ENCODE measurements at places on chromosomes 1 and 21.

- DNase-seq, result no peak
These were observed 241.2 kb upstream of the ST6GALNAC5 start for GRCh38 chr1:76625886-76626678.

GRCh38 chr1:174469052-174469451 is 21.3 kb downstream of the GPR52 start:
- no peak for DNase-seq

DNA sequence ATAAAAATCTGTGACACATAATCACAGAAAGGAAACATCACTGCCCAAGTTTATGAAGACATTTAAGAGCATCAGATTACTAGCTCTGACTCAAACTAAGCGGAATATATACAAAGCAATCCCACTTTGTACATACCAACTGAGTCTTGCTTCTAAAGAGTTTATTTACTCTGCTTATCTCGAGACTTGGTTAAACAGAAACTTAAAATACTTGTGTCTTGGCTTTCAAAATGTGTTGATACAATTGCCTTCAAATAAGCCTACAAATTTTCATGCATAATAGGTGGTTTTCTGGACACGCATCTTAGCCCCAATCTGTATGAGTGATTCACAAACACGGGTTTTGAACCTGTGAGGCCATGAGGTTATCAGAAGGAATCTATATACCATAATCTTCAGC is 21.0 kb downstream of the CD160 start:
- DNase-seq, result no peak

- DNase-seq, result no peak
These were observed 9.5 kb downstream of the ERG start for GRCh38 chr21:38488640-38489270.

GRCh38 chr1:7886405-7886745 is 33.5 kb upstream of the UTS2 start:
- DNase-seq, result no peak

DNA sequence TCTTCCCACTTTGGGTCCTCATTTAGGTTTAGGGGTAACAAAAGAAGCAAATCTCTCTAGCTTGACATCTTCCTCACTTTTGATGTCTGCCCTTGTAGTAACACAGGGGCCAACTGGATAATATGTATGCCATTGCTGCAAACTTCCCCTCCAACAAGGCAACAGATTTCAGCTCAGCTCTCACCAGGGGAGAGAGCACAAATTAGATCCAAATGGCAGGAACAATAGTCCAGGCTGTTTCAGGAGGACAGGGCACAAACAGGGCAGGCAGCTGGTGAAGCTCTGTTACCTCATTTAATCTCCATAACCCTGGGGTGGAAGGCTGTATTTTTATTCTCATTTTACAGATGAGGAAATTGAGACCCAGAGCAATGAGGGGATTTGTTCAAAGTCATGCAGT is 4.3 kb upstream of the PIK3R3 start:
- DNase-seq, result no peak

DNA sequence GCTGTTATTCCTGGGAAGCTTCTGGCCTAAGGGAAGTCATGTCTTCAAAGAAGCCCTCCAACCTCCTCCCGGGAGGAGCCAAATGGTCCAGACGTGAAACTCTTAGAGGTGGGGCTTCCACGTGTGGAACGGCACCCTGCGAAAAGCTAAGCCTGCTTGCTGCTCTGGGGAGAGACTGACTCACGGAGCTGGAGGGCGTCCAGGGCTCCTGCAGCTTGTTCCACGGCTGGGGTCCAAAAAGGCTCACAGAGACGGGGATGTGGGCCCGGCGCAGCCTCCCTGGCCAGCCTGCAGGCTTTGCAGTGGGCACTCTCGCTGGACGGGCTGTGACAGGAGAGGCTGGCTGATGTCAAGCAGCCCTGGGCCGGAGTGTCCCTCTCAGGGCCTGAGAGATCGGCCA is 105.1 kb downstream of the COLGALT2 start:
- no peak for DNase-seq

- DNase-seq, result no peak
These were observed 163.2 kb downstream of the GALNT2 start for GRCh38 chr1:230230273-230230672.

DNA sequence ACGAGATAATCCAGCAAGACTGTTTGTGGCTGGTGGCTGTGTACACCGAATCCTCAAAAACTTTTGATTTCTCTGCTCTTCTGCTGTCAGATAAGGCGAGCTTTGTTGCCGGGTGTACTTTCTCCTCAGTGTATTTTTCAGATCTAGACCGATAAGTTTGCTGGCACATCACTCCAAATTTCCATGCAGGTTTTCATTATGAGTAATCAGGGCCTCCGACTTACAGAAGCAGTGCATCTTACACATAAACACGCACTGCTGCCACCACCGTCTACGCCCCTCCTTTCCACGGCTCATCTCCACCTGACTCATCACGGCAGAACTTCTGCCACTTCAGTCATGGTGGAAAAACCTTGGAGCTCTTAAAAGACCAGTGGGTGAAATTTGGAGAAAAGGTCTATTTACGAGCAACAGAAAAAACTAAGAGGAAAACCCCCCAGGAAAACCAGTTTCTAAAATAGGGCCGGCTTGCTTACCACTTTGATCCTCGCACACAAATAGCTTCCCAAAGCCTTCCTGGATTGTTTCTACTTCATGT is 7.7 kb downstream of the ZBTB21 start:
- DNase-seq, result peak; percentile 79

GRCh38 chr1:165152109-165152508 is 204.4 kb downstream of the LMX1A start:
- DNase-seq, result no peak

DNA sequence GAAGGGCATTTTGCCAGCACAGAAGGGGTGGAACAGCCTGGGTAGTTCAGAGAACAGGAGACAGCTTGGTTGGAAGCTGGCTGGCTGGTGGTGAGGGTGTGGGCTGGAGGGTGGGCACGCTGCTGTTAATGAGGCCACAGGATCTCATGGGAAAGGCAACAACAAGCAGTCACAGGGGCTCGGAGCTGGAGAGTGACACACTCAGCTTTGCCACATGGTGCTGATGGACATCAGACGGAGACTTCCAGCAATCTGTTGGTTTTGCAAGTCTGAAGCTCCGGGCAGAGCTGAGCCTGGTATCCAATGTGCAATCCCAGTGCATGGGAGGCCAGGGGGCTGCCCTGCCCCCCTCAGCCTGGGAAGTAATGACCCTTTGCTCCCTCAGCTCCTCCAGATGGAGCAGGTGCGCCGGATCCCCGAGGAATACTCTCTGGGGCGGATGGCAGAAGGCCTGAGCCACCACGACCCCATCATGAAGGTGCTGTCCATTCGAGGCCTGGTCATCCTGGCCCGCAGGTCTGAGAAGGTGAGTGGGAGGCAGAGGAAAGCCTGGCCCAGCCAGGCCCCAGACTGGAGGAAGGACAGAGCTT is 15.6 kb upstream of the TTC4 start:
- DNase-seq, result no peak

GRCh38 chr1:42456754-42457089 is 379 bp downstream of the PPCS start:
- peak; percentile 36 for DNase-seq

- DNase-seq, result no peak
These were observed 244.8 kb upstream of the SPAG17 start for GRCh38 chr1:118429856-118430255.

GRCh38 chr1:179327196-179327595 is 33.6 kb downstream of the SOAT1 start:
- DNase-seq, result no peak

- no peak for DNase-seq
These were observed 596 bp upstream of the TCEA3 start for GRCh38 chr1:23425193-23425494.

DNA sequence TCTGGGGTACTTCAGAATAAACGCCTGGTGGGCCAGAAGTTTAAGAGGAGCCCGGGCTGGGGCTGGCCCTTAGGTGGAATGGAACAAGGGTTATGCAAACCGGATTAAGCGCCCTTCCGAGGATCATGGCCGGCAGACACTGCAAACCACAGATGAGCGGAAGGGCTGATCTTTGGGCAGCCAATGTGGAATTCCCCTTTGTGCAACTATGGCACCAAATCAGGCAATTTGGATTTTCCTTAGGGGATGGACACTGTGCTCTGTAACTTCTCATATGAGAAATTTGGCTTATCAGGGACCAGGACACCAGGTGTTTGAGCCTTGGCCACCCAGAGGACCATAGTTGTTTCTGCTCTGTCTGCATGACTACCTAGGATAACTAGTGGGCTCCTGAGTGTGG is 5.7 kb upstream of the IL10 start:
- no peak for DNase-seq

DNA sequence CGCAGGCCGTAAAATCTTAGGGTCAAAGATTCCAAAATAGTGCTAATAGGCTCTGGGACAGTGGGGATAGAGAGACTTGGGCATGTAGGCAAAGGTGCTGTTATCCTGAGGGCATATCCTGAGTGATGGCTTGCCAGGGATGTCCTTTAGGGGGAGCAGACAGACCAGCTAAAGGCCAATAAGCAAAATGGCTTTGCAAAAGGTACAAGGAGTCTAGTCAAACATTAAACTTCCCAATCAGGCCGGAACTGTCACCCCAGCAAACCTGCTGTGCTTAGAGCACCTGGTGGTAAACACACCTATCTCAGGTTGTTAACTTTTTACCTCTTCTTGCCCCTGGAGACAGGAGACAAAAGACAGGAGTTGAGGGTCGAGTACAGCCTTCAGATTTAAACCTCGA is 49.1 kb downstream of the TRABD2B start:
- no peak for DNase-seq

- DNase-seq, result no peak
These were observed 368.6 kb downstream of the USH2A start for GRCh38 chr1:216054600-216054999.

- no peak for DNase-seq
These were observed 134.6 kb downstream of the TNFSF18 start for GRCh38 chr1:172916116-172916515.

DNA sequence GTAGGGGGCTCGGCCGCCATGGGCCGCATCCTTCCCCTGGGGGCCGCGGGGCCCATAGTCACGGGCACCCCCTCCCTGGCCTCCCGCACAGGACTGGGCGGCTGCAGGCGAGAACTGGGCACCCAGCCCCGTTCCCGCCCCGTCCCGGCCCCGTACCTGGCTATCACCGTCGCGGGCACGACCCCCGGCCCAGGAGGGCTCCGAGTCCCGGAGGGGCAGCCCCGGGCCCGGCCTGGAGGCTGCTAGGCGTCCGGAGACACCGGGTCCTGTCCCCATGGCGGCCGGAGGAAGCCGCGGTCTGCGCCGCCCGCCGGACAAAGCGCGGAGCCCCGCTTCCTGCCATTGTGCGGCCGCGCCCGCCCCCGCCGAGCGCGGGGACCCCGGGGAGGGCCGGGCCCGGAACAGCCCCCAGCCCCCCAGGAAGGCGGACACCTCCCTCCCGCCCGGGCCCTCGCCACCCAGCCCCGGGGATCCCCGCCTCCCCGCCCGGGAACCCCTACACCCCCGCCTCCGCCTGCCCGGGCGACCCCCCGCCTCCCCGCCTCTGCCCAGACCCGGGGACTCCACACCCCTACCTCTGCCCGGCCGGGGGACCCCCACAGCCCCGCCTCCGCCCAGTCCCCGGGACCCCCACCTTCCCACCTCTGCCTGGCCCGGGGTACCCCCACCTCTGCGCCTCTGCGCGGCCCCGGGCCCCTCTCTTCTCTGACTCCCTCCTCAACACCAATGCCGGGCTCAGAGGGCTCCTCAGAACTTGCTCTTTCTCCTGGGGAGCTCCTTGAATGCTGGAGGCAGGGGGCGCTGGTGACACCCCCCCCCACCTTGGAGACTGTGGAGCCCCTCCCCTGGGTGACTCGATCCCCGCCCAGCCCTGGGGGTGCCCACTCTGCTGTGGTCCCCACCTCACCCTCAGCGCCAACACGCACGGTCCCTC is 6.0 kb downstream of the PLEKHG5 start:
- no peak for DNase-seq

- no peak for DNase-seq
These were observed 357.1 kb downstream of the BARHL2 start for GRCh38 chr1:90359994-90360393.

- DNase-seq, result no peak
These were observed 97.0 kb downstream of the CHRM3 start for GRCh38 chr1:239483391-239483790.

- no peak for DNase-seq
These were observed 103.9 kb upstream of the TSPAN2 start for GRCh38 chr1:115193046-115193828.

GRCh38 chr1:102724741-102725140 is 383.6 kb downstream of the COL11A1 start:
- DNase-seq, result no peak

DNA sequence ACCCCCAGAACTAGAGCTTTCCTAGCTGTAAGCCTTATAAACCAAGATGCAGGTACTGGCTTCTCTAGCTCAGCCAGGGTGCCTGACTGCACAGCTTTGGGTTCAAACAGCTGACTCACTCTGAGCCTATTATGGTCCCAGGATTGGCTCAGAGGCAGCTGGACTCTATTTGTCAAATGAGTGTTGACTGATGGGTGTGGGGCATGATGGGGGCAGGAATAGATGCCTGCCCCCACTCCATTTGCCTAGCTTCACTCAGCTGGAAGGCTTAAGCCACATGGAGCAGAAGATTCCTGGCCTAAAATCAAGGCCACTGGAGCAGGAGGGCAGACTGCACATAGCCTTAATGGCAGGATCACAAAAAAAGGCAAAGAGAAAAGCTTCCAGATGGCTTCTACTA is 90.5 kb downstream of the PIK3R3 start:
- DNase-seq, result no peak

GRCh38 chr1:106944721-106945120 is 111.8 kb upstream of the PRMT6 start:
- DNase-seq, result no peak

GRCh38 chr1:154707901-154708463 is 100.0 kb upstream of the ADAR start:
- DNase-seq, result no peak

DNA sequence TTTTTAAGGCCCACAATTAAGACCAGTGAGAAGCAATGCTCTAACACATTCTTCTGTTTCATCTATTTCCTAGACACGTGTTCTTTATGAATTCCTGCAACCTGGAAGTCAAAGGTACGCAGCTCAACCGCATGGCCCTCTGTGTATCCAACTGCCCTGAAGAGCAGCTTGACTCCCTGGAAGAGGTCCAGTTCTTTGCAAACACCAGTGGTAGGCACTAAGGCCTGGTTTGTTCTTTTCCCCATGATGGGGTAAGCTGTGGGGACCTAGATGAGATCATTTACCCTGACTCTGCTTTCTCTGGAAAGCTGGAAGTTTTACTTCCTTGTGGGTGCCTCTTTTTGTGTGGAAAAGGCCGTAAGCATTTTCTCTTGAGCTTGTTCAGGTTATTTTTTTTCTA is 7.3 kb downstream of the SLC44A3 start:
- no peak for DNase-seq

DNA sequence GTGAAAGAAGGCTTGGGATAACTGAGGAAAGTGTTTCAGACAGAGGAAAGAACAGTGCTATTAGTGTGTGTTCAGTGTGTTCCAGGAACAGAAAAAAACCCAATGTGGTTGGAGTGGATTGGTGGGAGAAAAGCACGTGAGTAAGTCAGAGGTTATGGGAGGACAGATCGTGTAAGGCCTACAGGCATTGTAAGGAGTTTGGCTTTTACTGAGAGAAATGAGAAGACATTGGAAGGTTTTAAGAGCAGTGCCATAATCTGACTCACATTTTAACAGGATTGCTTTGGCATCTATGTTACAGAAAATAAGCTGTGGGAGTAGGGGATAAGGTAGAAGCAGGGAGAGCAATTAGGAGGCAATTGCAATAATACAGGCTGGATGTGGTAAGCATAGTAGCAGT is 4.8 kb downstream of the ARPC5 start:
- no peak for DNase-seq

Measured in activated CD4-positive, alpha-beta T cell treated with anti-CD3 and anti-CD28 coated beads, Interleukin-2, amount 50 U/mL, for 4 hours (primary cell).